ENCODE measurements at places on chromosomes 7 and 10.

DNA sequence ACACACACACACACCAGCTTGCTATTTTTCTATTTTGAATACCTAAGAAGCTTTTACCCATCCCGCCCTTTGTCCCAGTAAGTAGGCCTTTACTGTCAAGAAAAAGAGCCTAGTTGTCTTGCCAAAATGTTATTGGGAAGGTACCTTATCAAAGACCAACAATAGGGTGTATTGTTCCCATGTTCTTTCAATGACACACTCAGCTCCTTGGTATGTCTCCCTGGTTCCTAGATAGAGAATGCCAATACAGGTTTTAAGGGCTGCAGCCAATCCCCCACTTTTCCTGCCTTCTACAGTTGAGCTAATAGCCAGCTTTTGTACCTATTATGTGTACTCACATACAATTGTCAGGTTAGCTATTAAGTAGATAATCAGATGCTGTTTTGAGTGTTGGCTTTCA, 92.0 kb upstream of the LRRTM3 start:
- no peak for DNase-seq

DNA sequence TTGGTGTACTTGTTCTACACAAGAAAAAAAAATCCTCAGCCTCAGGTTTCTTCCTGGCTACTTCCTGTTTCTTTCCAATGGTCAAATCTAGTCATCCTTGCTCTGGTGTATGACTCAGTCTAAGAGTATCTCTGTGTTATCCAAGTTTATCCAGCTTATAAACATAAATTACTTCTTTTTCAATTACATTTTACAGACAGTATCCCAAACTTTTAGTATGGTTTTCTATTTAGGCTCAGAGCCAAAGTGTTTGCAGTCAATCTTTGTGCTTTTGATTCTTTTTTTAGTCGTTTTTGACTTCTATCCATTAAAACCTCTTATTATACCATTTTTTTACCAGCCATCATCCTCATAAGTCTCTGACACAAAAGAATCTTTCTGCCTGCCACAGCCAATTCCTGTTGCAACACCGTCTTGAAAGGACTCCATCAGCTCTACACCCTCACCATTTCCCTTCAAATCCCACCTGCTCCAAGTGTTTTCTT, 294.6 kb downstream of the PTEN start:
- DNase-seq: no peak

DNA sequence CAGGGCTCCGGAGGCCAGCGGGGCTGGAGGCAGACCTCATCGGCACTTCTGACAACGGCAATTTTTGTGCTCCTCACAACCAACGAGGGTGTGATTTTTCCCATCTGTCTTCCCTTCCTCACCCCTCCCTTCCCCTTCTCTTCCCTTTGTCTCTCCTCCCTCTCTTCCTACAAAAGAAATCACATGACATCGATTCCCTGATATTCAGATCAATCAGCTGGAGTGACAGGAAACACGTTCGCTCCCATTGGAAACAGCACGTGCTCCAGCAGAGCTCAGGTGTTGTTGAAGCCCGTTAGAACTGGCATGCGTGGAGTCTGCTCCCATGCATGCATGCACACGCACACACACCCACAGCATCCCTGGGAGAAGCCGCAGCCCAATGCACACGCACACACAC, 222.4 kb downstream of the PTPRN2 start:
- DNase-seq: no peak

GRCh38 chr7:100865372-100865911, 1.7 kb upstream of the TRIP6 start:
- no peak for DNase-seq

DNA sequence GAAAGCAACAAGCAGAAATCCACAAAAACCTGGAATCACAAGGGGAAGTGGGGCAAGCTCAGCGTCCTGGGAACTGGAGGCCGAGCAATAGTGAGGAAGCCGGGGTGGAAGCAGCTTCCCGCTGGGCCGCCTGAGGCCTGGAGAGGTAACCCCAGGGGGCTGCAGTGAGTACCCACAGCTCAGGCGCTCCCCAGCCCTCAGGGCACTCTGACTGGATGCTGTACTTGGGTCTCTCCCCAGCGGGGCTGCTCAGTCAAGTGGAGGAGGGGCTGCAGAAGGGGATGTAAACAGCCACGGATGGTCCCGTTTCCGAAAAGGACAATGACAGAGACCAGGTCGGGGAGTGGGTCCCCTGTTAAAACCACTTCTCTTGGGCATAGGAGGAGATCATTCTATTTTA, 50.3 kb downstream of the SLIT1 start:
- no peak for DNase-seq

- no peak for DNase-seq
Measured at GRCh38 chr10:95526044-95526443, 35.1 kb downstream of the SORBS1 start.

DNA sequence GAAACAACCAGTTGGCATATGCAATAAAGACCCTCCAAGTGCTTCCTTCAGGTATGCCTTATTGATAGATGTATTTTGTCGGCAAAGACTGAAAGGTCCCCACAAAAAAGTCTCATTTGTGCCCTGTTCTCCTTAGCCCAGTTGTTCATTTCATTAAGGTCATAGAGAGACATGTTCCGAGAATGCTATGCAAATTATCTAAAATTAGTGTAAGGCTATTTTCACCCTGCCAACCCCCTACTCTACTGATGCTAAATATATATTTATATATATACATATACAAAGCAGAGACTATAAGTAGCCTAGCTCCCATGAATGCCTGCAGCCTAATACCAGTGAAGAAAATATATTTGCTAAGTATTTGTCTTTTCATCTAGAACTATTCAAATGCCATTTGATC, 96.7 kb upstream of the ADO start:
- no peak for DNase-seq

- no peak for DNase-seq
Measured at GRCh38 chr7:45696476-45696875, 122.3 kb downstream of the ADCY1 start.

- no peak for DNase-seq
Measured at GRCh38 chr10:79320820-79321493, 26.3 kb upstream of the PPIF start.

DNA sequence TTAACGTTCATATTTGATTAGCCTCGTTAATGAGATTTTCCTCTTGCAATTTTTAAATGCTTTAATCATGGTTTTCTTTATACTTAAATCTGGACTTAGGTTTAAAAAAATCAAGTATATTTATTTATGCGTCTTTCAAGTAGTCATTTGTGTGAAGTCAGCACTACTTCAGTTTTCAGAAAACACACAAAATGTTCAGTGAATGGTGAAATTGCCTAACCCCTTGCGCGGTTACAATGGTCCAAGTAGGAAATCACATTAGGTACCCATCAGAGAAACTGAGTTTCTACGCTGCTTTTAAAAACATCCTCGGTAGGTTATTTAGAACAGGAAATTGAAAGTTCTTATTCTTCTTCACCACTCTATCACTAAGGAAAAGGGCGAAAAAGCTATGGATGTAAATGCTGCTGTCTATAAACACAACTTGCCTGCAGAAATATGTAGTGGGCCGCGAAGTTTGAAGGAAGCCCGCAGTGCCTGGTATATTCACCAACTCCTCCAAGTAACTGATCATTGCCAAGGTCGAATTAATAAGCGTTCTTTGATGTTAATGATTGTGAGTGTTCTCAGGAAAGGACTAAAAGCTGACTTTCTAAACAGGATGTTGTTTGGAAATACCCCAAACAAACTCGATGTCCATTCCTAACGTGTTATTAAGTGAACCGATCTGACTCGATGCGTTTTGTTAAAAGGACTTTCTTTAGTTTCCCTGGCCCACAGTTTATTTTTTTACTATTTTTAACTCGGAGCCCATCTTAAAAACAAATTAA, 1.0 kb downstream of the SYPL1 start:
- no peak for DNase-seq

DNA sequence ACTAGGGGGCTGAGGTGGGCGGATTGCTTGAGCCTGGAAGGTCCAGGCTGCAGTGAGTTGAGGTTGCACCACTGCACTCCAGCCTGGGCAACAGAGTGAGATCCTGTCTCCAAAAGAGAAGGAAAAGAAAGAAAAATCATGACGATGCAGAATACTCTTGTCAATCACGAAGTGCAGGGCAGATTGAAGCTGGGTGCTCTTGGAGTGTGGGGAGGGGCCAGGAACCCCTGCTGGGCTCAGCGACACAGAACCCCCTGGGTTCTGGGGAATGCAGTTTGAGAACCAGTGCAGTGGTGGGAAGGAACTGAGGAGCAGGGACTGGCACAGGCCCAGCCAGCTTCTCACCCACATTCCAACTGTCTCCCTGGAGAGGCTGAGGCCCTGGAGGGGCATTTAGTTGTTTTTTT, 10.8 kb upstream of the INTS1 start:
- DNase-seq: no peak

DNA sequence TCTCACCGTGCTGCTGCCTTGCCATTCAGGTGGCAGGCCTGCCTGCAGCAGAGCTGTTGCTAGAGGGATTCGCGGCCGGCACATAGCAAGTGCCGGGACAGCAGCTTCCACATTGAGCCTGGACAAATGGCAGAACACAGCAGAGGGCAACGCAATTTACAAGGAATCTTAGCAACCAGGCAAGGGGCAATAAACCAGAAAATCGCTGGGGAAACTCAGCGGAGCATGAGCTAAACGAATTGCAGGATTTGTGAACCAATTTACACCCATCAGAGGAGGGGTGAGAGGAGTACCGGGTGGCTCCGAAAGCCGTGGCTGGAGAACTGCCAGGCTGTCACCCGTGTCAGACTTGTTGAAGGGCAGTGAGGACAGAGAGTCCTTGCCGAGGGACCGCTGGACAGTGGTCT, 58.6 kb upstream of the LOXL4 start:
- no peak for DNase-seq

GRCh38 chr7:125279961-125280360, 350.3 kb upstream of the POT1 start:
- DNase-seq: no peak

DNA sequence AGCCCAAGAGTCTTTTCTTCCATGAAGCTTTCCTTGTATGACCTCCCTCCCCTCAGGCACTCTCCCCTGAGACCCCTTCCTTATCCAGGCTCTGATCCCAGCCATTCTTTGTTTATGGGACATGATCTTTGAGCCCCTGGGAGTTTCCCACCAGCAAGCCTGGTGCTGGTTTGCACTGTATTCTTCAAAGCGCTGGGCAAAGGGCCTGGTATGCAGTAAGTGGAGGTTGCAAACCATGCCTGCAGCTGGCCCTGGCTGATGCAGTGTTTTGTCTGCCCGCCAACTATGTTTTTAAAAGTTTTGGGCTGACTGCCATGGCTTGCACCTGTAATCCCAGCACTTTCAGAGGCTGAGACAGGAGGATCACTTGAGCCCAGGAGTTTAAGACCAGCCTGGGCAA, 6.8 kb upstream of the NODAL start:
- DNase-seq: no peak

DNA sequence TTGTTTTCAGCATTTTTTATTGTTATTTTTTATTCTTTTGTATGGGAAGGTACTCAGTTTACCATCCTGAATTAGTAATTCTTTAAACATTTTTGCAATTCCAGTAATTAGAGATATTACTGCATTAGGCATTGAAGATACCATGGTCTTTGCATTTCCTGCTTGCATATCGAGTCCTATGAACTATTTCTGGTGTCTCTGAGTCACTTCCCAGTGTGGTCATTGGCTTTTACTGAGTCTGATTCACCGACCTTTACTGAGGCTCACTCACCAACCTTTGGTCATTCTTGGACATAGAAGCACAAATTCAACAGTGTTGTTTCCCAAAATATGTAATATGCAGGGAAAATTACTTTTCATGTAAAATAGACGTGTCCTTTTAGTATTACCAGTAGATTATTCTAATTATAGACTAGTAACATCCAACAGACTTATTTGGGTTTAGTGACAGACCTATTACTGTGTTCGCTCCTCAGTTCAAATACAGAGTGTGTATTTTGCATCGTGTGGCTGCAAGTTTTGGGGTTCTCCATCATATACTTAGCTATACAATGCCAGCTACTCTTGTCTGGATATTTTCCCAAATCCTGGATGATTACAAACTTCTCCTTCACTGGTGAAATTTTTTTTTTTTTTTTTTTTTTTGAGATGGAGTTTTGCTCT, 180.7 kb upstream of the PRSS1 start:
- no peak for DNase-seq

DNA sequence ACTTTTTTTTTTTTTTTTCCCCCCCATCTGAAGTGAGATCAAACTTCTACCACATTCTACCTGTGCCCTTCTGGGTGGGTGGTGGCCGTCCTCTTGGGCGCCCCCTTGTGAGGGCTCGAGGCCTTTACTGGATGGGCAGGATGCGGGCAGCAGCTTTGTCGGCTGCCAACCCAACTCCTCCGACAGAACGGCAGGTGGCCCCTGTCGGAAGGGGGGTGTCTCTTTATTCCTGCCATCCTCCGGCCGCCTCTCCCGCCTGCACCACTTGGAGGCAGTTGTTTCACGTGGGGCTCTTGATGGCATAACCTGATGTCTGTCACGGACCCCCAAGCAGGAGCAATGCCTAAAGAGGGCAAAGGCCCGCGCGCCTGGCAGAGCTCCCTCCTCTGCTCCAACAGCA, 31.0 kb downstream of the AMZ1 start:
- DNase-seq: peak; percentile 68

DNA sequence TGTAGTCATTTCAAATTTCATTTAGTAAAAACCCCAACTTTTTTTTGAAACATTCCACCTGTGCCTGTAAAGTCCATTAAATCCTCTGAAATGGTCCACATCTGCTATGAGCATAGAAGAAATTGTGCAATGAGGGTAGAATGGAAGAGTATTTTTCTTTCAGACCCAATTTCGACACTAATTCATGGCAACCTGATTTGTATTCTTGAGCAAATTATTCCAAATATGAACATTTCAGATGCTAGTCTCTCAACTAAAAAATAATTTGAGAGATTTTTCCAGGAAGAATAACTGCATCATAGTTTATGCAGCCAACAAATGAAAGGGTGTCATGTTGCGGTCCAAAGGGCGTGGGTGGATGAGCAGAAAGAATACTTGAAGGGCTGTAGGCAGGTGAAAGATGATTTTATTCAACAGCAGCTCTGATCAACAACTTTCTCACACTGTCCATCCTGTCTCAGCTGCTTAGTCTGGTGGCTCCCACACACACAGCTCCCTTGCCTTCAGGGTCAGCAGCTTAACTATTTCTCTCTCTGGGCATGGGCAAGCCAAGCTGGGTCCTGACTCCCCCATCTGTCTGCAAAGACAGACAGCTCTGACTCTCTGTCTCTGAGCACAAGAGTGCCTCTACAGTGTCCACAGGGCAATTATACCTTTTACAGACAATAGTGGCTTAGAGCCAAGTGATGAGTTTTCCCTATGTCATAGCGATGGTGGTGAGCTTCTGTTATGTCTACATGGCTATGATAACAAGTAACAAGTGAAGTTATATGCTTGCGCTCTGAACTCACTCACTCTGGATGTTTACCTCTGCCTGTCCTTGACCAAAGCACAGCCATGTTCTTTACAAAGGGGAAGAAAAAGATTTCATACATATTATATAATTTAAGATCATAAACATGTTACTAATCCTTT, 11.5 kb downstream of the STEAP2 start:
- no peak for DNase-seq

Data from frontal cortex (tissue), 4 donors.